ENCODE measurements at places on chromosomes 7 and 10.

GRCh38 chr10:43205681-43206390 is 61.0 kb downstream of the RASGEF1A start:
- DNase-seq, result no peak

DNA sequence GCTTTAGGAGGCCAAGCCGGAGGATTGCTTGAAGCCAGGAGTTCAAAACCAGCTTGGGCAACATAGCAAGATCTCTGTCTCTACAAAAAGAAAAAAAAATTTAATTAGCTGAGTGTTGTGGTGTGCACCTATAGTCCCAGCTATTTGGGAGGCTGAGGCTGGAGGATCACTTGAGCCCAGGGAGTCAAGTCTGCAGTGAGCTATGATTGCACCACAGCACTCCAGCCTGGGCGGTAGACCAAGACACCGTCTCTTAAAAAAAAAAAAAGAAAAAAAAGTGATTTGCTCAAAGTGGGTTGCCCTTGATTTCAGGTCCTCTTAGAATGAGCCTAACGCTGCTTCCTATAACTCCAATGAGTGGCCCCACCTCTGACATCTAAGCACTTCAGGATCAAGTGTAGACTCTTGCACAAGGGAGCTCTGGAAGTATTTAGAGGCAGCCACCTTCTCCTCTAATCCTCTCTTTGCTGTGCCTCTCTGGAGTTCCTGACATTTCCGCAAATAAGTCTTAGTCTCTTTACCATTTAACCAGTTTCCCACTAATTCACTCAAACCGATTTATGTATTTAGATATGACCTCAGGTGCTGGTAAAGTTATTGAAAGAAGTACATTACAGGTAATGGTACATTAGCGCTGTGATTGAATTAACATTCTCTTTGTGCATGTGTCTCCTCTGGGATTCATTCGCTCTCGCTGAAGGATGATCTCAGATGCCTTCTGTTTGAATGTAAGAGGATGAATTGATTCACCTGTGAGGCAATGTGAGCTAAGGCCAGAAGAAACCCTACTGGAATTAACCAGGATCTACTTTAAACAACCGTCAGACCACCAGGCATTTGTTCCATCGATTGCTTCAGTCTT is 60.8 kb upstream of the CELF2 start:
- no peak for DNase-seq

DNA sequence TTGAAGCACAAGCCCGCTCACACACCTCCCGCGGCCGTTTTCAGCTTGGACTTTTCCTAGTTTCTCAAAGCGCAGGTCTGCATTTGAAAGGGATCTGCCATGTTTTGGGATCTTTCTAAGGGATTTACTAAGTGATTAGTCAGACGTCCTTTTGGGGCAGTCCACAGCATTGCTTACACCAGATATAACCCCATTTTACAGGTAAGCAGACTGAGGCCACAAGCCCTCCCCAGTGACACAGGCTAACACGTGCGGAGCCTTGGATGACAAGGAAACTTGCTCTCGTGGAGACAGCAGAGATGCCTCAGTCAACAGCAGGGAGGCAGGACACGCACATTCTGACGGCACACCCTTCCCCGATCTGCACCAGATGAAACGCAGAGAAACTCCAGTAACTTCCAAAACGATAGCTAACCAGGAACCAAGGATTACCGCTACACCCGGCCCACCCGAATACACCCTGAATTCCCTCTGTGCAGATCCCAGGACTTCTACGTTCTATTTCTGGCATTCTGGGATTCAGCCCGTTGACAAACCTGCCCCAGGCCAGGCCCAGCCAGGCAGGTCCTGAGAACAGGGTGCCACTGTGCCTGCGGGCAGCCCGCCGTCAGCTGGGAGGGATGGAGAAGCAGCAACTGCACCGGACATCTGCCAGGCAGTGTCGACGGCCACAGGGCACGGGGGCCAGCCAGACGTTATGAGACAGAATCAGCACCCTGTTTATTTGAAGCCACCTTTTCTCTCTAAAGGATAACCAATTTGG is 27.9 kb downstream of the FOXL3 start:
- no peak for DNase-seq

- no peak for DNase-seq
These were observed 757.1 kb downstream of the SORCS3 start for GRCh38 chr10:105398202-105398601.

- DNase-seq, result no peak
These were observed 147.1 kb upstream of the LRRN3 start for GRCh38 chr7:110943701-110944345.

GRCh38 chr7:94135180-94135579 is 131.0 kb upstream of the BET1 start:
- no peak for DNase-seq

Data from SHP77 treated with DMSO at 0.1 percent for 48 hours (cell line).